ENCODE measurements at places on chromosomes 3 and 15.

DNA sequence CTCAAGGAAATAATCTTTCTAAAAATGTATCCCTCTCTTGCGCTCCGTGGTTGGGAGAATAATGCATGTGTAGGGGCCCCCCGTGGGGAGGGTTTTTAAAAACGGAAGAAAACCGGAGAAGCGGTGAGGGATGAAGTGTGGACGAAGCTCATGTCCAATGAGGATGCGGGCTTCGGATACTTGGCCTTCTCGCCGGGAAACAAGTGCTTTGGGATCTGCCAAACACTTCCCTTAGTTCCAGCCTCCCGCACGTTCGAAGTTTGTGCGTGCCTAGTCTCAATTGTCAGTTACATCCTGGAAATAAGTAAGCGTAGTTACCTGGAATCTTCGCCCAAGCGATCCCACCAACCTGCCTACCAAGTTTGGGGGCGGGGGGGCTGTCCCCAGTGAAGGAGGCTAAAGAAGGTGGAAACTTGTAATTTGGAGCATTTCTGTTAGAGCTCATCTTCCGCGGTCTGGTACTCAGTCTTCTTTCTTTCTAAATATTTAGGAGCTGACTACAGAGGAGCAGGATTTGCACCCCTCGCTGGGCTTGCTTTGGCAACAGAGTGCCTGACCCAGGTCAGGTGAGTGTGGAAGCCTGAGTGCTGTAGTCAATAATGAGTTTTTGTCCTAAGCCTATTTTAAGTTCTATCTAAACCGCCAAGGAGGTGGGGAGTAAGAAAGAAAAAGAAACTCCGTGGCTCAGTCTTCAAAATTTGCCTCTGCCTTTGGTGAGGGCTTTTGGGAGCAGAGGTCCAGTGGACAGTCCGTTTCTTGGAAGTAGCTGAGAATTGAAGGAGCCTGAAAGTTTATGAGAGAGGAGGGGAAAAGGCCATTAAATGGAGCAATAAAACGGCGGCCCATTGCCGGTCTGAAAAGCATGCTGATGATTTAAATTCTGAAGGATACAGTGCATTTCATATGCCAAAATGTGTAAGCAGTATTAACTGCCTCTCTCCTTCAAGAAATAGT lies 1.1 kb downstream of the ITPR1 start:
- no peak for DNase-seq

GRCh38 chr15:37788330-37788729 lies 146.1 kb upstream of the TMCO5A start:
- DNase-seq = no peak

DNA sequence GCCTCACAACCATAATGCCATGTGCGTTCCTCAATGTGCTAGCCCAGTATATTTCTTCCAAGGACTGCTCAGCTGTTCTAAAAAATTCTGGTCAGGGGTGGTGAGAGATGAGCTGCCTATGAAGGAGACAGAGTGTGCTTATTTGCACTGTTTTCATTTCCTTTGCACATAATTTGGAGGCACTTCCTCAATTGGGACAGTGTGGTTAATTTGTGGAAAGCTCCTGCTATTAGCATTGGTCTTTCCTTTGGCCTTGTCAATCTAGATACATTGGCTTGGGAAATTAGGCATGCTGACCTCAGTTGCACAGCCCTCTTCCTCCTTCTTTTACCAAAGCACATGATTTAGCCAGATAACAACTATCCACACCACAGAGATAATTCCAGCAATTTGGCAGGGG lies 9.4 kb downstream of the FAM81A start:
- no peak for DNase-seq

DNA sequence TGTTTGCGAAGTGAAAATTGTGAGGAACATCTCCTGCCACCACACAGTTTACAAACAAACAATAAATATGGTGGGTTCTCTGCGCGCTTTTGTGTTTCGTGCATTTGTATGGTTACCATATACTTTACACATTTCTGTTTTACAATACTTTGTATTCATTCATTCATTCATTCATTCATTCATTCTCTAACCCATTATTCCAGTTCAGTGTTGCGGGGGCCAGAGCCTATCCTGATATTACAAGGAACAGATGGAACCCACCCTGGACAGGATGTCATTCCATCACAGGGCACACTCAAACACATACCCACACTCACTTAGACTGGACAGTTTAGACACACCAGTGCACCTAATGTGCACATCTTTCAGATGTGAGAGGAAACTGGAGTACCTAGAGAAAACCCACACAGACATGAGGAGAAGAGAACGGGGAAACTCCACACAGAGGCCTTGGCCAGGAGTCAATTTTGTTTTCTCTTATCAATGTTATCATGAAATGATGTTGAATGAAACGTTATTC lies 160.5 kb downstream of the FNDC3B start:
- no peak for DNase-seq

GRCh38 chr15:63380808-63381282 lies 801 bp downstream of the CA12 start:
- no peak for DNase-seq

DNA sequence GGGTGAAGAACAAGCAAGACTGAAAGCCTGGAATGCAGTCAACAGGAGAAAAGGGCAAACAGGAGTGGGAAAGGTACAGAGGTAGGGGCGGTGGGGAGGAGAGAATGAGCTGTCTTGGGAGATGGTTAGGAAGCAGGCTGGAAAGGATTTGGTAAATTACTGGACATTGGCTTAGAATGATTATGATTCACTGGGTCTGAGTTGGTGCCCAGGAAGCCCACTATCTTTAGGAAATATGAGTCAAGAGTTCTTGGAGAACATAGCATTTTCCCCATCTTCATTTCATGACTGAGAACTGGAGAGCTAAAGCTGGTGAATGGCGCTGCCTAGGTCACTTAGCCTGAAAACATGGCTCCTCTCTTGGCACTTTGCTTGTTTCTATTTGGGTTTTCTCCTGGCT lies 74.7 kb upstream of the C3orf80 start:
- no peak for DNase-seq

GRCh38 chr15:84807228-84807627 lies 9.9 kb upstream of the ALPK3 start:
- DNase-seq = no peak

- DNase-seq = no peak
Observed at GRCh38 chr3:11274566-11275142, 2.5 kb downstream of the ATG7 start.

GRCh38 chr15:70185251-70185711 lies 87.6 kb upstream of the TLE3 start:
- no peak for DNase-seq

- no peak for DNase-seq
Observed at GRCh38 chr3:116441652-116442051, 3.6 kb downstream of the LSAMP start.

GRCh38 chr15:29208352-29208751 lies 61.3 kb downstream of the NSMCE3 start:
- DNase-seq = no peak

- DNase-seq = no peak
Observed at GRCh38 chr3:152825566-152825965, 9.4 kb upstream of the P2RY1 start.

DNA sequence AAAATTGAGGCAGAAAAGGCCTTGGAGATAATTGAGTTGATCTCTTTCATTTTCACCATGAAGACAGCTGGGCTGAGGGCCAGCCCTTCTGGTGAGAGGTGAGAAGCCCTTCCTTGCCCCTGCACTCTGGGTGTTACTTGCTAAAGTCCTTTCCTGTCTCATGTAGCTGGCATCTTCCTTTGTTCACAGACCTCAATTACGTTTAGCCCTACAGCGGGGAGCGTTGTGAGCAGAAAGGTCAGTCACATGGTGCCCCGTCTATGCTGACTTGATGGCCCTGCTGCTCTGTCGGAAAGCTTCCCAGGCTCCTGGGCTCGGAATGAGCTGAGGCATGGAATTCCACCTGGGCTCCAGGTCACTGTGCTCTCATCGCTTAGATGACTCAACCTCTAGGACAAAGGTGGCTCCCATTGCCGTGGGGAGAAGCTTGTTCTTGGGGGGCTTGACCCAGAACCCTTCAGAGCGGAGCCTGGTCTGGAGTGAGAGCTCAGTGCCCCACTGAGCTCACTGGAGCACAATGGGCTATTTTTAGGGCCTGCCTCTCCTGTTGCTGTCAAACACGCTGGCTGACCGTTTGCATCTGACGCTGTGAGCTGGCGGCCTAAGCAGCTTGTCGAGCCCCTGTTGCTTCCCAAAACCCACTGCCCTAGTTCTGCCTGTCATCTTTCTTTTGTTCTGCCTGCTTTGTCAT lies 47.0 kb downstream of the RPLP1 start:
- no peak for DNase-seq

GRCh38 chr15:100255644-100256043 lies 86.1 kb downstream of the ADAMTS17 start:
- no peak for DNase-seq

DNA sequence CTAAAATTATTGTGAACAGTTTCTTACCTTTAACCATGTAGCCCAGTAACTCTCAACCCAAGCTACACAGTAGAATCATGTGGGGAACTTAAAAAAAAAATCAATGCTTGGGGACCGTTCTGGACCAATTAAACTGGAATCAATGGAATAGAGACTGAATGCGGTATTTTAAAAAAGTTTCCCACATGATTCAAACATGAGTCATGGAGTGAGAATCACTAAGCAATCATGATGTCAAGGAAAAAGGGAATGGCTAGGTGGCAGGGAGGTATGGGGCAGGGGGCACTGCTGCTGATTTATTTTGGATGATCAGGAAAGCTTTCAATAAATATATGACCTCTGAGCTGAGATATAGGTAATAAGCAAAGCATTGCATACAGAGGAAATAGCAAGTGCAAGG lies 250.5 kb upstream of the RORA start:
- DNase-seq = no peak

- no peak for DNase-seq
Observed at GRCh38 chr3:138219255-138219654, 32.2 kb downstream of the ARMC8 start.

- DNase-seq = no peak
Observed at GRCh38 chr3:58013099-58013498, 4.9 kb downstream of the FLNB start.

DNA sequence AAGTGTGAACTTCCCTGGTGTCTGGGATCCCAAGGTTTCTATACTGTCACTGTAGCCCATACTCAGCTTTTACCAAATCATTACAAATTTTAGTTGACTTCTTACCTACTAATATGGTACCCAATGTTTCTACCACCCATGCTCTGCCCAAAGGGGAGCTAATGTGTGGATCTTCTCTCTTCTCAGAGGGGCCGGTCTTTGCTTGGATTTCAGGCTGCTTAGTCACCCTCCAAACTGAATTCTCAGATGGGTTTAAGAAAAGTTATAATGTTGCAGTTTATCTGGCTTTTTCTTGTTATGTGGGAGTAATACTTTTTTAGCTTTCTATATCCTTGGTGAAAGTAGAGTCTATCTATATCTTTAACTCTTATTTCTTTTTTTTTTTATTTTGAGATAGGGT lies 67.1 kb upstream of the AKAP13 start:
- DNase-seq = no peak

Measured in GM19239 (cell line).